Activated effector memory CD4-positive, alpha-beta T cell treated with Interleukin-2 at 50 U/mL for 16 hours (primary cell): ENCODE measurements at places on chromosomes 3 and 15.

DNA sequence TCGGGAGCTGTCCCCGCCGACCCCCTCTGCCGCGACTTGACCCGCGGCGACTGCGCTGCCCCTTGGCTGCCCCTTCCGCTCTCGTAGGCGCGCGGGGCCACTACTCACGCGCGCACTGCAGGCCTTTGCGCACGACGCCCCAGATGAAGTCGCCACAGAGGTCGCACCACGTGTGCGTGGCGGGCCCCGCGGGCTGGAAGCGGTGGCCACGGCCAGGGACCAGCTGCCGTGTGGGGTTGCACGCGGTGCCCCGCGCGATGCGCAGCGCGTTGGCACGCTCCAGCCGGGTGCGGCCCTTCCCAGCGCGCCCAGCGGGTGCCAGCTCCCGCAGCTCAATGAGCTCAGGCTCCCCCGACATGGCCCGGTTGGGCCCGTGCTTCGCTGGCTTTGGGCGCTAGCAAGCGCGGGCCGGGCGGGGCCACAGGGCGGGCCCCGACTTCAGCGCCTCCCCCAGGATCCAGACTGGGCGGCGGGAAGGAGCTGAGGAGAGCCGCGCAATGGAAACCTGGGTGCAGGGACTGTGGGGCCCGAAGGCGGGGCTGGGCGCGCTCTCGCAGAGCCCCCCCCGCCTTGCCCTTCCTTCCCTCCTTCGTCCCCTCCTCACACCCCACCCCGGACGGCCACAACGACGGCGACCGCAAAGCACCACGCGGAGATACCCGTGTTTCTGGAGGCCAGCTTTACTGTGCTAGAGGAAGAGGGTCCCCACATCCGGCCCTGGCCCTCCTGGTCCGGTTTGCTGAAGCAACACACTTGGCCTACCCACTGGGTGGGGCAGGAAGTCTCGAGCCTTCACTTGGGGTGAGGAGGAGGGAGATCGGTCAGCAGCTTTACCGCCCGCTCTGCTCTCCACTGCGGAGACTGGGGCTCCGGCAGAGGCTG lies at the start of gene RASSF1:
TSS of gene RASSF1 (minus strand) at position 389 of the 882 bp plus-strand sequence. CDS start at position 358, 31 bp downstream.
- peak; percentile 55 for DNase-seq

DNA sequence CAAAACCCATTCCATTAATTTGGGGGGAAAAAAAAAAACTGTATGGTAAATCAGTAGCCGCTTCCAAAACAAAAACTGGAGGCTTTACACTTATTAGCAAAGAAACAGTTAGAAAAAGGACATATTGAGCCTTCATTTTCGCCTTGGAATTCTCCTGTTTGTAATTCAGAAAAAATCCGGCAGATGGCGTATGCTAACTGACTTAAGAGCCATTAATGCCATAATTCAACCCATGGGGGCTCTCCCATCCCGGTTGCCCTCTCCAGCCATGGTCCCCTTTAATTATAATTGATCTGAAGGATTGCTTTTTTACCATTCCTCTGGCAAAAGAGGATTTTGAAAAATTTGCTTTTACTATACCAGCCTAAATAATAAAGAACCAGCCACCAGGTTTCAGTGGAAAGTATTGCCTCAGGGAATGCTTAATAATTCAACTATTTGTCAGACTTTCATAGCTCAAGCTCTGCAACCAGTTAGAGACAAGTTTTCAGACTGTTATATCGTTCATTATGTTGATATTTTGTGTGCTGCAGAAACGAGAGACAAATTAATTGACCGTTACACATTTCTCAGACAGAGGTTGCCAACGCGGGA lies 9.4 kb upstream of the RPL24 start:
- DNase-seq = no peak

- no peak for DNase-seq
Observed at GRCh38 chr3:6417174-6417573, 443.7 kb upstream of the GRM7 start.

DNA sequence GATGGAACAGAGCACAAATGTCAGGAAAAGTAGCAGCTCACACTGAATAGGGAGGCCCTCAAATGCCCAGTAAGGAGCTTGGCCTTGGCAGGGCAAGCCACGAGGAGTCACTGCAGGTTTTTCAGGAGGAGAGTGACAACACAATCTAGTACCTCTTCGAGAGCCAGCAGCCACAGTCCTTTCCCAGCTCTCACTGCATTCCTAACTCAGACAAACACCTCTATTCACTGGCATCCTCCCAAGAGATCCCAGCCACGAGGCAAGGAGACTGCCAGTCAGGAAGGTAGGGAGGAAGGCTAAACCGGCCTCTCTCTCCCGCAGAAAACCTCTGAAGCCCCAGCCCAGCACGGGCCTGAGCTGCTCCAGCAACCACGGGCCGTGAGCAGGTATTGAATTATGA lies 146.0 kb upstream of the SMAD3 start:
- no peak for DNase-seq

DNA sequence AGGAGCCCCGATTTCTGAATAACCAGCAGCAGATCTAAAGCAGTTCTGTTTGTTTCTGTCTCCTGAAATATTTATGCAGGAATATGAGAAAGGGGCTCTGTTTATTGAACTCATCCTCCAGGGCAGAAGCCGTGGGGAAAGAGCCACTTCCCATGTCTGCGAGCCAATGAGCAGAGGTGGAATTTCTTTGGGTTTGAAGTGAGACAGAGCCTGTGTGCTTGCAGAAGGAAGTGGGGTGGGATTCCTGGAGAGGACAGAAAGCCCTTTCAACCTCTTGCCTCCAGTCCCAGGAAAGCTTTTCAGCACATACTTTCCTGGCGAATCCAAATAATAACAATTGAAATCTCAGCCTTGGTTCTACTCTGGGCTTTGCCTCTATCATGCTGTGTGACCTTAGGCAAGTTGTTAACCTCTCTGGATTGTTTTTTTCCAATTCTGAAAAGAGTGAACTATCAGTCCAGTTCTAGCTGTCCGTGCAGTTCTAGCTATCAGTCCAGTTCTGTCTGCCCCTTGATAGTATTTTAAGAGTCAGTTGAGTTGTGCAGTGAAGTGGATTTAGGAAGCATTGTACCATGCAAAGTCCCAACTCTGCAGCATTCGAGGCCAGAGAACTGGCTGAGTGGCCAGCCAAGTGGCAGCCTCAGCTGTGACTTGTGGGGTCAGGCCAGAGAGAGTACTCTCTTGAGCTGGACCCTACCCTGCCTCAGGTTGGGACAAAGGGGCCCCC lies 15.9 kb downstream of the CORO2B start:
- no peak for DNase-seq

- DNase-seq = no peak
Observed at GRCh38 chr15:90864507-90864906, 3.9 kb upstream of the FURIN start.

- no peak for DNase-seq
Observed at GRCh38 chr3:100556673-100557310, 52.6 kb upstream of the ADGRG7 start.

- no peak for DNase-seq
Observed at GRCh38 chr3:103963599-103963998, 1403.1 kb upstream of the ALCAM start.

GRCh38 chr3:180594631-180595558 lies 7.1 kb upstream of the TTC14 start:
- DNase-seq = no peak

- DNase-seq = no peak
Observed at GRCh38 chr3:154729741-154730140, 299.8 kb upstream of the GPR149 start.

- no peak for DNase-seq
Observed at GRCh38 chr3:32320080-32320479, 71.6 kb upstream of the CMTM7 start.

GRCh38 chr3:67386451-67386850 lies 268.0 kb downstream of the SUCLG2 start:
- DNase-seq = no peak

DNA sequence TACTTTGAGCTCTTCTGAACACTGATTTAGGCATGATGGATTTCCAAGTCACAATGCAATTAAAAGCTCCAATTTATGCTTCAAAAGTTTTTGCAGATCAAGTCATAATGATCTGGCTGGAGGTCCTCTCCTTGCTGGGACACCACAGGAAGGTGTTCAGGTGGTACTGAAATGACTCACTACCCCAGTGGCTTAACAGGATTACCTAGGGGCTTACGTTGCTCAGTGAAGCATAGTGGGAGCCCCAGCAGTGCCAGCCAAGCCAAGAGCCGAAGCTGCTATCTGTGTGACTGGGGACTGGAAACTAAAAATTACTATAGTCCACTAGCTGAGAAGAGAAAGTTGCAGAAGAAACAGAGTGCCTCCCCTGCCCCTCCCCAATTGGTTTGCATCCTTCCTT lies 110.1 kb upstream of the LPP start:
- no peak for DNase-seq

DNA sequence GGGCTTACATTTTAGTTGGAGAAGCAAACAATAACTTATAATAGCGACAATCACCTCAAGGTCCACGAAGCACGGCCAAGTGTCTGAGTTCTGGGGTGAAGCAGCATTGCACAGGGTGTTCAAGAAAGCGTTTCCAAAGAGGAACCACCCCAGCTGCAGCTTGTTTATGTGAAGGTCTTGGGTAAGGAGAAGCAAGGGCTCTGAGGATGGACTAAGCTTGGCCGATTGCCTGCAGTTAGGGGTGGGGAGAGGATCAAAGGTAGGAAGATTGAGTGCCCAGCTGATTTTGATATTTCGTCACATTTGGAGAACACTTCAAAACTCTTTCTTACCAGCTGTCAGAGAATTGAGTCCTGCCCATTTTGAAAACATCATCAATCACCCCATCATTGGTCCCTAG lies 321.6 kb upstream of the DNAJC19 start:
- no peak for DNase-seq

DNA sequence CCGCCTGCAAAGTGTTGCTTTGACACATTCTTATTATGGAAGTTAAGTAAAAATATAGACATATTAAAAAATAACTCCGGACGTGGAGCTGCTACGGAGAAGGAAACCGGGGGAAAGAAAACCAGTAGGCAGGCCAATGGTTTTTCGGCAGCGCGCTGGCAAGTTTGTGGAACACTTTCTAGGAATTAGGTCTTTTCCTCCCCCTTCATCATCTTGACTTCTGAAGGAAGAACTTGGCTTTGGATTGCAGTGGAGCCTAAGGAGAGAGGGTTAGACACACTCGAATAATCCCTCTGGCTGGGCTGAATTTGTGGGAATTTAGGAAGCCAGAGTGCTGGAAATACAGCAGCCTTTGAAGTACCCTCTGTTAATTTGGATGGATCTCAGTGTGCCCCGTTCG lies 317 bp downstream of the ROBO2 start:
- DNase-seq = no peak

DNA sequence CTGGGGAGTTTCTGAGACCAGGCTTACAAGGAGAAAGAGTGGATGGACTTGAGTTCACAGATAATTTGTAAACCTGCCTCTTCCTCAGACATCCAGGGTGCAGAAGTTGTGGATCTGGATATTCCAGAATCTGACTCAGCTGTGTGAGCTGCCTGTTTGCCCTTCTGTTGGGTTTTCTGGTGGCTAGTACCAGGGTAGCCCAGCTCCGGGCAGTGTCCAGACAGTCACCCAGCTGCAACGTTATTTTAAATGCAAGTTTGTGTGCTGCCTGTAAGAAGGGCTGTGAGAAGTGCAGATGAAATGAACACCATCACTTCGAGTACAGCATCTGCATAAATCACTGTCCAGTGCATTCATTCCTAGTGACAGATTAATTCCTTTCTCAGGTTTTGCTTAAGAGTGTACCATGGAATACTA lies 1053.0 kb downstream of the TUSC7 start:
- no peak for DNase-seq

- no peak for DNase-seq
Observed at GRCh38 chr3:190455828-190456227, 6.1 kb upstream of the TMEM207 start.

DNA sequence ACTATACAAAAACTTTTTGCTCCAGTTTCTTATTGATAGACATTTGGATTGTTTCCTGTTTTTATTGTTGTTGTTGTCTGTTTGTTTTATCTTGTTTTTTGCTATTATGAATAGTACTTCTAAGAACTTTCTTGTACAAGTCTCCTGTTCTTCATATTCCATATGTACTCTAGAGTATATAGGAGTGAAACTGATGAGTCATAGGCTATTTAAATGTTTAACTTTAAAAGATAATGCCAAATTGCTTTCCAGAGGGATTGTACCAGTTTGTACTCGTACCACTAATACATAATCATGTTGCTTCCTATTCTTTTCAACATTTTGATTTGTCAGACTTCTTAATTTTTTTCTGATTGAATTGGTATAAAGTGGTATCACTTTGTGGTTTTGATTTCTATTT lies 19.6 kb downstream of the LRRC49 start:
- DNase-seq = no peak

DNA sequence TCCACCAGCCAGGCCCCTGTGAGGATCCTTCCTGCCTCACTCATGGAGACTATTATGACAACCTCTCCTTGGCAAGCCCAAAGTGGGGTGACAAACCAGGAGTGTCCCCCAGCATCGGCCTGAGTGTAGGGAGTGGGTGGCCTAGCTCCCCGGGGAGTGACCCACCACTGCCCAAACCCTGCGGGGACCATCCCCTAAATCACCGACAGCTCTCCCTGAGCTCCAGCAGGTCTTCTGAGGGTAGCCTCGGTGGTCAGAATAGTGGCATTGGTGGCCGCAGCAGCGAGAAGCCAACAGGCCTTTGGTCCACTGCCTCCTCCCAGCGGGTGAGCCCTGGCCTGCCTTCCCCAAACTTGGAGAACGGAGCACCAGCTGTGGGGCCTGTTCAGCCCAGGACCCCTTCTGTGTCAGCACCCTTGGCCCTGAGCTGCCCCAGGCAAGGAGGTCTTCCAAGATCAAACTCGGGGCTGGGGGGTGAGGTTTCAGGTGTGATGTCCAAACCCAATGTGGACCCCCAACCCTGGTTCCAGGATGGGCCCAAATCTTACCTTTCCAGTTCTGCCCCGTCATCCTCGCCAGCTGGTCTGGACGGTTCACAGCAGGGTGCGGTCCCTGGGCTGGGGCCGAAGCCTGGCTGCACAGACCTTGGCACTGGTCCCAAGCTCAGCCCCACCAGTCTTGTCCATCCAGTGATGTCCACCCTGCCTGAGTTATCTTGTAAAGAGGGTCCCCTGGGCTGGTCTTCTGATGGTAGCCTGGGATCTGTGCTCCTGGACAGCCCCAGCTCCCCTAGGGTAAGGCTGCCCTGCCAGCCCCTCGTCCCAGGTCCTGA lies 1.0 kb downstream of the LIMD1 start:
- DNase-seq = no peak

GRCh38 chr15:68614286-68615035 lies 35.7 kb downstream of the CORO2B start:
- no peak for DNase-seq

- no peak for DNase-seq
Observed at GRCh38 chr15:34768530-34768929, 13.7 kb upstream of the GJD2 start.

DNA sequence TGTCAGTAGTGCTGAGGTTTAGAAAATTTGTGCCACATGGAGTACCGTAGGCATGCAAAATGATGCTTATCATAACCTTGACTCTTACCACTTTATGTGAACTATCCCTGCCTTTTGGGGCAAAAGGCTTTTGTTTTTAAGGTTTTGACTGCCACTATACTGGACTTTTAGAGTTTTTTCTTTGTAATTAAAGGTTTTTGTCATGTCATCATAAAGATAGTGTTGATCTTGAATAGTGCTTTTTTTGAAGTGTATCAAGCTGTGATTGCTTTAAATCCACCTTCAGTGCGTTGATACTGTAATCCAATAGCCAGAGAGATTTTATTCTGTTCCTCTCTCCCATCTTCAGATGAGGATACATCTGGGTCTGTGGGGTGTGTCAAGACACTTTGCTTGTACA lies 172.9 kb downstream of the ITPR1 start:
- DNase-seq = no peak
